Fibroblast of mammary gland (primary cell): ENCODE measurements at places on chromosomes 1 and 21.

- DNase-seq: peak; percentile 24
These were observed 322.1 kb upstream of the LYPLAL1 start for GRCh38 chr1:218851586-218851985.

DNA sequence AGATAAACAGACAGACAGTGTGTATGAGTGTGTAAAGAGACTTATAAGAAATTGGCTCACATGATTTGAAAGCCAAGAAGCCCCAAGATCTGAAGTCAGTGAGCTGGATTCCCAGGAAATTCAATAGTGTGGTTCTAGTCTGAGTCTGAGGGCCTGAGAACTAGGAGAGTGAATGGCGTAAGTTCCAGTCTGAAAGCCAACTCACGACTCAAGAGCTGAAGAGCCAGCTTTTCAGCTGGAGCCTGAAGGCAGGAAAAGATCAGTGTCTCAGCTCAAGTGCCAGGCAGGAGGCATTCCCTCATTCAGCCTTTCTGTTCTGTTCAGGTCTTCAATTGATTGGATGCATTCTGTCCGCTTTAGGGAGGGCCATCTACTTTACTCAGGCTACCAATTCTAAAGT lies 257.2 kb downstream of the PLPP3 start:
- DNase-seq: no peak

- DNase-seq: no peak
These were observed 41.2 kb downstream of the CNST start for GRCh38 chr1:246607462-246607861.

- DNase-seq: no peak
These were observed 24.4 kb downstream of the BLZF1 start for GRCh38 chr1:169392406-169392805.

GRCh38 chr21:20592463-20592862 lies 405.7 kb upstream of the NCAM2 start:
- DNase-seq: no peak

GRCh38 chr1:10724948-10725847 lies 71.2 kb downstream of the CASZ1 start:
- peak; percentile 70 for DNase-seq

DNA sequence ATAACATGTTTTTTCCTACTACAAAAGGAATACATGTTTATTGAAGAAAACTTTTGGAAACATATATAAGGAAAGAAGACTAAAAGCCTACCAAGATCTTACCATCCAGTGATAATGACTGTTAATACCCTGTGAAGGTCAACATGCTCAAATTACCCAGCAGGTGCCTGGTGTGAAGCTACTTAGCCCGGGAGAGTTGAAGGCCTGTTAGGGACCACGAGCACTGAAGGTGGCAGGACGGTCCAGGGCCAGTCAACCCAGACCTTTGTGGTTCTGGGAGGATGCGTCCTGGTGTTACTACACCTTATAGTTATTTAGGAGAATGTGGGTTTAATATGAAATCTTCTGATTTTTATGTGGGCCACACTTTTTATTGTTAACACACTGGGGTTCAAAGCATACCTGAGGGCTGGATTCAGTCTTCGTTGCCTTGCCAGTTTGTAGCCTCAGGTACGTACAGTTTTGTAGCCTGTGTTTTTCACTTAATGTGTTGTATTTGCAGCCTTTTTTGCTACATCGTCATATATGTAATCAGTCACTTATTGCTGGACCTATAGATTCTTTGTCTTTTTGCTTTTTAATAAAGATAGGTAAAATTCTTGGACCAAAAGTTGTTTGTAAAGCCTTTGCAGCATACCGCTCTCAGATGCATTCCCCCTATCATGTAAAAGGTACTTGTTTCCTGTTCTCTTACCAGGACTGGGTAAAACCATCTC lies 9.8 kb downstream of the ITSN1 start:
- no peak for DNase-seq

DNA sequence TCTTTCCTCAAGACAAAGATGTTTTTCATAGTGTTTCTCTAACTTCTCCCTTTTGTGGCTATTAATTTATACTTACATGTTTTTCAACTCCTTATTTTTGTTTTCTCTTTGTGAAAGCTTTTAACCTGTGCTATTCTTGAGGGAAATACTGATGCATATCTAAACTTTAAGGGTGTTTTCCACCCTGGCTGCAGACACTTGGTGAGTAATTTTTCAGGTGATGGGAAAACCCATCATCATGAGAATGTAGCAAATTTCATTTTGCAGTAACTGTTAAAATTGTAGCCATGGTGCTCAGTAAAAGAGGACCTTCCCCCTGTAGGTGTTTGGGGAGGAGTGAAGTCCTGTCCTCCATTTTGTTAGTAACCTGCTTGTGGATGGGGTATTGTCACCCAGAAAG lies 124.2 kb downstream of the LIPI start:
- DNase-seq: no peak

- peak; percentile 85 for DNase-seq
These were observed 27.4 kb upstream of the DNASE2B start for GRCh38 chr1:84370831-84371394.

DNA sequence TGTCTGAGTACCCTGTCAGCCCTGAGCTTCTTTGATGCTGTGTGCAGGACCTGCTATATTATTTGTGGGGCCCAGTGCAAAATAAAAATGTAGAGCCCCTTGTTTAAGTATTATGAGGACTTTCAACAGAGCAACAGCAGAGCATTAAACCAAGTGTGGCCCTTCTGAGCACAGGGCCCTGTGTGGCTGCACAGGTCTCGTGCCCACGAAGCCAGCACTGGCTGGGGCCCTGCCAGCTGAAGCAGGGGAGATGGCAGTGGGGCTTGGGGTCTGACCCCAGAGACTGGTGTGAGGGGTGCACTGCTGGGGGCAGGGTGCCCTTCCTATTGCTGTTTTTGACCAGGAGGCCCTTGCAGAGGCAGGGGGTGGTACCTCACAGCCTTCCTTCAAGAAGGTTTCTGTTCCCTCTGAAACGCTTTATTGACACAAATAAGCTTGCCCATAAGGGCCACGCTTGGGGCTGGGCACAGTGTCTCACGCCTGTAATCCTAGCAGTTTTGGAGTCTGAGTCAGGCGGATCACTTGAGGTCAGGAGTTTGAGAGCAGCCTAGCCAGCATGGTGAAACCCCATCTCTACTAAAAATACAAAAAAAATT lies 2.2 kb upstream of the SEMA4A start:
- DNase-seq: peak; percentile 60

- no peak for DNase-seq
These were observed 44.6 kb upstream of the MYBPHL start for GRCh38 chr1:109351457-109351856.

DNA sequence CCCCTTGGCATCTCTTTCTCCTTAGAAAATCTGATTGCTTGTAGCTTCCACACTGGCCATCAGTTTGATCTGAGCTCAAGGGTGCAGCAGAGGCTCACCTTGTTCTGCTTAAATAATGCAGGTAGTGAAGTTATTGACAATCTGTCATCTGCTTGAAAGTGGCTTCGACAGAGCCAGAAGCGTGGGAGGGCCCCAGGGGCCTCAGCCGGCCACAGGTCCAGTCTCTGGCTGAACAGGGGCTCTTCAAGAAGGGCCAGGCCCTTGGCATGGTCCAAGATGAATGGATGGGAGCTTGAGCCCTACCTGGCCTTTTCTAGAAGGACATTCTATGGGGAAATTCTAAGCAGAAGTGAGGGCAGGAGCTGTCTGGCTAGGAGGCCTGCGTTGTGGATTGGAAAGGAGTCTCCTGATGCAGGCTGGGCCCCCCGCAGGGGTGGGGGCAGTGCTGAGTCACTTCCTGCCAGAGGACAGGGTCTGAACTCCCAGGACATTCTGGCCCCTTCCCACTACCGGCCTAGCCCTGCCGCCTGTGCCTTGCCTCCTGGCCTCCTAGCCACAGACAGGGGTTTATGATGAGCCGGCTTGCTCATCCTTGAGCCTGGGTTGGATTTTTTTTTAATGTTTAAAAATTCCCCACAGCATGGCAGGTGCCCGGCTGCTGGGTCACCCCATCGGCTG lies 162.3 kb upstream of the VAMP3 start:
- DNase-seq: no peak

DNA sequence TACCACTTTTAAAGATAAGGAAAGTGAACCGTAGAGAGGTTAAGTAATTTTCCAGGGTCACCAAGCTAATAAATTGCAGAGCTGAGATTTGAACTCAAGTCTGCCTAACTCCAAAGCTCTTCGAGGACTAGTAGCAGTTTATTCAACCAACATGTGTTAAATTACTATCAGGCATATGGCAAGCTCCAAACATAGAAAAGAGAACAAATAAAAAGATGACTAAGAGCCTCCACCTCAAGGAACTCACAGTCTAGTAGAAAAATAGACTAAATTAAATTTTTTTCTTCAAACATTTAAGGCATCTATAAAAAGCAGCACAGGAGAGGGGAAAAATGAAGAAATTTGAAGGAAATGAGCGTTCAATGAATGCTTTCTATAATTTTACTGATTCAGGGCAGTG lies 22.2 kb downstream of the SLC9C2 start:
- no peak for DNase-seq

GRCh38 chr1:20385630-20386029 lies 95.0 kb downstream of the VWA5B1 start:
- no peak for DNase-seq

DNA sequence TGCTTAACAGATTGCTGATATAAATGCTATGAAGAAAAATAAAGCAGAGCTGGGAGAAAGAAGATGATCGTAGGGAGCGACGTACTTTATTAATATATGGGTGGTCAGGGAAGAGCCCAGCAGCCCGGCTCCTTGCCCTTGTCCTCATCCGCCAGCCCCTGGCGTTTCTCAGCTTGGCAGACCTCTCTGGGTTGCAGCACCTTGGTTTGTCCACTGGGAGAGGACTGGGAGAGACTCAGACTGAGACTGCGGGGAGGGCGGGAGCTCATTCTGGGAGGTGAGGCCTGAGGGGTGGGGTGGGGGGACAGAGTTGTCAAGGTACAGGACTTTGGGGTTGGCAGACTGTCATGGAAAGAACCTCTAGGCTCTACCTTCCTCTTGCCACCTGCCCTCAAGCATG lies 3.3 kb upstream of the S100A3 start:
- no peak for DNase-seq

DNA sequence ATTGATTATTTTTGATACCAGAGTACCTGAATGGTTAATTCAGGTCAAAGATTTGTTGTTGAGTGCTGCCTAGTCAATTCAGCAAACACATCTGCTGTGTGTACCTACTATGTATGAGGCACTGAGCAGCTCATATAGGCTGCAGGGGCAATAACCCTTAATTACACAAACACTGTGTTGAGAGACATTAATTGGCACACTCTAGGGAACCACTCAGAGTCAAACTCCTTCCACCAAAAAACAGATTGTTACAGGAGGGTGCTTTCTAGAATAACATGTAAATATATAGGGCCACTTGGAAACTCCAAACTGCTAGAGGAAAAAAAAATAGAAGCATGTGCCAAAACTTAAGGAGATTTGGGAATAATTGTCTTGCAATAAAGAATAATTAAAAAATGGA lies 31.3 kb downstream of the UBE2U start:
- DNase-seq: no peak

- no peak for DNase-seq
These were observed 59.1 kb downstream of the PRDM2 start for GRCh38 chr1:13759072-13759471.

- no peak for DNase-seq
These were observed 4.8 kb upstream of the IL6R start for GRCh38 chr1:154400381-154400801.

DNA sequence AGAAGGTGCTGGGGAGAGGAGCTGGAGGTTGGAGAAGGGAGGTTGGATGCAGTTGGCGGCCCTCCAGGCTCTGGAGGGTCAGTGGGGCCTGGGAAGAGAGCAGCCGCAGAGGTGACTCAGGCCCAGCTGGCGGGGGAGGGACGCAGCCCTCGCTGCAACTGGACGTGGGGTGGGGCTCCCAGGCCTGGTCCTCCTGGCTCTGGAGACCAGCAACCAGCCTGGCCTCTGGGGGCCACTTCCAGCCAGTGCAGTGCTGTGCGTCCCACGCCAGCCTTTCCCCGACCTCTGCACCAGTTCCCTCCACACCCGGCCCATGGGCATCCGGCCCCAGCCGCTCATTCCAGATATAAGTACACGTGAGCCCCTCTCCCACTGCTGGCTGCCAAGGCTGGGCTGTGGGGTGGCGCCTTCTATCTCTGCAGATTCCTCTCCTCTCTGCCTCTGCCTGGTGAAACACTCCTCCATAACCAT lies 38.0 kb upstream of the COL18A1 start:
- peak; percentile 99 for DNase-seq

DNA sequence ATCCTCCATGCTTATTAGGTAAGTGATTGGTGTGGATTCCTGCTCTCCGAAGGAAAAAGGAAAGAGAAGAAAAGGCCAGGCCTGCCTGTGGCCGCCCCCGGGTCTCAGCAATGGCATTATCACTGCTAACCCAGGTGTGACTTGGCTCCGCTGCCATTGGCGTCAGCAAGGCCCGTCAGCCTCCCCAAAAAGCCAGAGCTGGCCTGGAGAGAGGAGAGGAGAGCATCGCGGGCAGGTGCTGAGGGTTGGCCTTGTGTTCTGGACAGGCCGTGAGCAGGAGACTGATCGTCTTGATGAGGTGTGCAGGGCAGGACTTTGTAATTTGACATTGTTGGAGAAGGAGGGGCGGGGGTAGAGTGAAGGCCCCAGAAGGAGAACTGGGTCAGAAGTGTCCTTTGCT lies 186.4 kb downstream of the CAMTA1 start:
- no peak for DNase-seq

DNA sequence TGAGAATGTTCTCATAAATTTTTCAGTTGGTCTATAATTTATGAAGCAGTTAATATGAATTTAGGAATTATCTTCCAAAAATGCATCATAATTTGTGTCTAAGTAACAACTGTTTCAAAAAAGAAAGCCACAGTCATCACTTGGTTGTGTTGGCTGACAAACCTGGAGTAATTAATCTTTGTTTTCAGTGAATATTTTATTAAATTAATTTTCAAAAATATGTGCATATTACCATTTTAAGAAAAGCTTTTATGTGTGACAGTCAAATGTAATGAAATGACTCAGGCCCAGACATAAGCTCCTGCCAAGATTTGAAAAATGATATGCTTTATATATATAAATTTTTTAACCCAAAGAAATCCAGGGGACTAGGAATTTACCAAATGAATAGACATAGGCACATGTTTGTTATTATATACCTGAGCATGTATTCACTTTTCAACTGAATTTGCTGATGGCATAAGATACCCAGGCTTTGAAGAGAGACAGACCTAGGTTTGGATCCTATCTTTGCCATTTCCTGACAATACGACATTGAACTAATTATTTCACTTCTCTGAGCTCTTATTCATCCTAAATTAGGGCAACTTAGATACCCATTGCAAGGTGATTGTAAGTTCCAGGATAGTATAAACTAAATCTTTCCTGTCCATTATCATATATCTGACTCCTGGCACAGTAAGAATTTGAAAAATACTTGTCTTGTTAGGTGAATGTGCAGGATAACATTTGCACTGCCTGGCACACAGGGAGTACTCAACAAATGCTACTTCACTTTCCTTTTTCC lies 729.5 kb upstream of the ADGRL2 start:
- DNase-seq: no peak
